ENCODE measurements at places on chromosomes 7 and 10.

GRCh38 chr10:121771966-121772365, 155.9 kb downstream of the ATE1 start:
- no peak for DNase-seq

GRCh38 chr7:100726996-100727761, 6.2 kb upstream of the ZAN start:
- DNase-seq = no peak

GRCh38 chr7:33091111-33091531, 18.1 kb downstream of the RP9 start:
- no peak for DNase-seq

DNA sequence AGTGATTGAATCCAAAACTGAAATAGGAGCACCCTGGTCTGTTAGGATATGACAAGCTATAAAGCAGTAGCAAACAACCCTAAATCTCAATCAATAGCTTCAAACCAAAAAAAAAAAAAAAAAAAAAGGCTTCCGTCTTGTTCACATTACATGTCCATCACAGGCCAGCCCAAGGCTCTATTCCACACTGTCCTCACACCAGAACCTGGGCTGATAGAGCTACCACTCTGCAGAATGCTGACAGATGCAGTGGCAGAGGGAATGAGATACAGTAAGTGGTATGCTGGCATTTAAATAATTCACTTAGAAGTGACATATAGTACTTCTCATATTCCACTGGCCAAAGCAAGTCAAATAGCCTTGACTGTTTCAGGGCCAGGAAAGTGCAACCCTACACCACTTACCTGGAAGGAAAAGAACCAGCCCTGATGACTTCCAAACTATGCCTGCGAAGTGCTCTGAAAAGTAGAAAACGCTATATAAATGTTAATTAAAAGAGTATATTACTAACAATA, 5.8 kb downstream of the CDCA7L start:
- no peak for DNase-seq

- DNase-seq = no peak
Observed at GRCh38 chr7:43481902-43482678, 100.8 kb upstream of the STK17A start.

- no peak for DNase-seq
Observed at GRCh38 chr7:81441750-81442149, 328.1 kb downstream of the HGF start.

GRCh38 chr10:119198438-119198837, 8.9 kb upstream of the GRK5 start:
- DNase-seq = no peak

All from hematopoietic multipotent progenitor cell (in vitro differentiated cells).